ENCODE measurements at places on chromosomes 1 and 21. TPM values are rescaled to one million over a fixed set of nuclear protein-coding genes. Genes with fewer than 3 reads are reported as not detected.

The XCL2 gene
- total RNA-seq, result 211 TPM

The OR2T29 gene
- total RNA-seq, result not detected

The DDAH1 gene
- total RNA-seq, result not detected

GRCh38 chr1:175808999-175809398, 65.6 kb upstream of the TNR start:
- DNase-seq, result no peak
- no peak overlapping the region for H3K27ac ChIP-seq
- H3K4me1 ChIP-seq, result no peaks in the 10 kb centered on the region

DNA sequence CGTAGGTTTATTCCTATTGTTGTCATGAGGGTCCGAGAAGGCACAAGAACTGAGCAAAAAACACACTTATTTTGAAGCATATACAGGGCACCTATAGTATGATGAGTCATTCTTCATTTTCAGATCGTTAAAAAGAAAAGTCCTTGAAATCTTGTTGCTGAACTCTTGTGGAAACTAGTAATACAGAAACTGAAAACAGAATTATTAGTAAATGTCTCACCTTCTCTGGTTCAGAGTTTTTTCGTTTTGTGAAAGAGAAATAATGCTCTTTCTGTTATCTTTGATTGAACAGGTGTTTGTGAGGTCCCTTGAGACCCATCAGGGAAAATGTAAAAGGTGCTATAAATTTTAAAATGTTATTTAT, 102.0 kb upstream of the COA6 start:
- no peak overlapping the region for H3K27ac ChIP-seq
- H3K27me3 ChIP-seq, result peaks cover 20% of the 10 kb centered on the region
- H3K4me3 ChIP-seq, result no peak overlapping the region
- H3K36me3 ChIP-seq, result peaks cover 5% of the 10 kb centered on the region
- peaks cover 28% of the 10 kb centered on the region for H3K4me1 ChIP-seq

DNA sequence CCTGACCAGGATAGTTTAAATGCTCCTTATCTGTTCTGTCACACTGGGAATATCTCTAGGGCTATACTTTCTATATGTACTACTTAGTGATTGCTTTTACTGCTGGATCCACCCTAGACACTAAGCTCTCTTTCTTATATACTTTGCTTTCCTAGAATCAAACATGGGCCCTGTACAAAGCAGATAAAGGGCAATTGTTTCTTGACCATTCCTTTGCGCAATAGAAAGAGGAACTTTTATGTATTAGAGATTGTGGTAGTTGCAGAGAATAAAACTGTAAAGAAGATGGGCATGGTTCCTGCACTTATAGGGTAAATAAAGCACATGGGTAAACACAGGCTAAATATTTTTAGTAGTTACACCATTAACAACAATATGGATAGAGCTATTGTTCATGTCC, 58.8 kb downstream of the ATP6V1G3 start:
- H3K4me3 ChIP-seq, result no peak overlapping the region
- peaks cover 5% of the 10 kb centered on the region for H3K27me3 ChIP-seq
- no peak for DNase-seq
- H3K4me1 ChIP-seq, result peaks cover 1% of the 10 kb centered on the region
- H3K27ac ChIP-seq, result no peak overlapping the region

- H3K27ac ChIP-seq, result no peak overlapping the region
- H3K4me3 ChIP-seq, result no peak overlapping the region
- H3K36me3 ChIP-seq, result no peaks in the 10 kb centered on the region
Observed at GRCh38 chr1:153447498-153448170, 12.8 kb downstream of the S100A7 start.

- H3K27me3 ChIP-seq, result no peaks in the 10 kb centered on the region
- H3K4me3 ChIP-seq, result no peak overlapping the region
- H3K36me3 ChIP-seq, result no peaks in the 10 kb centered on the region
- H3K4me1 ChIP-seq, result peaks cover 9% of the 10 kb centered on the region
- no peak for DNase-seq
Observed at GRCh38 chr1:169236143-169236542, 129.7 kb downstream of the ATP1B1 start.

DNA sequence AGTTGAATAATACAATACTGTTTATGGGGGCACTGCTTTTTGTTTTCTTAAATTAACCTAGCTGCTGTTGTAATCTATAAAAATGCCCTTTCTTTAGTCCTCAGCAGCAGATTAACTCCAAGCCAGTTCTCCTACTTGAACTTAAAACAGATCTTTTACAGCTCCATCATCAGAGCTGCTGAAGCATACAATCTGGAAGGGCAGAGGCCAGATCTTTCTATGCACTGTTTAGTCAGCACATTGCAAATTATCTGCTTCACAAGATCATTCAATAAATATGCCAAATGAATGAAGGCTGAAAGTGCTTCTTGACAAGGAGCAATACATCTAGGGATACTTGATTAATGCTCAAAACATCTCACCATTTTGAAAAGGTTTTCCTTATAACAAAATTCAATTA, 115.8 kb downstream of the PLPPR5 start:
- H3K36me3 ChIP-seq, result no peaks in the 10 kb centered on the region
- no peak overlapping the region for H3K4me3 ChIP-seq
- H3K27me3 ChIP-seq, result peaks cover 2% of the 10 kb centered on the region
- H3K27ac ChIP-seq, result no peak overlapping the region
- DNase-seq, result no peak

Measured in activated T-helper 2 cell treated with anti-CD3 and anti-CD28 coated beads, Interferon-gamma antibody, Interleukin-2, Interleukin-4, amounts not matched to agents 10 μg/mL and 5 μg/mL and 100 μg/mL, durations not matched to agents 14 hours and 24 hours and 36 hours (primary cell).